Kasumi-1 (cell line): ENCODE measurements at places on chromosomes 11 and 22.

DNA sequence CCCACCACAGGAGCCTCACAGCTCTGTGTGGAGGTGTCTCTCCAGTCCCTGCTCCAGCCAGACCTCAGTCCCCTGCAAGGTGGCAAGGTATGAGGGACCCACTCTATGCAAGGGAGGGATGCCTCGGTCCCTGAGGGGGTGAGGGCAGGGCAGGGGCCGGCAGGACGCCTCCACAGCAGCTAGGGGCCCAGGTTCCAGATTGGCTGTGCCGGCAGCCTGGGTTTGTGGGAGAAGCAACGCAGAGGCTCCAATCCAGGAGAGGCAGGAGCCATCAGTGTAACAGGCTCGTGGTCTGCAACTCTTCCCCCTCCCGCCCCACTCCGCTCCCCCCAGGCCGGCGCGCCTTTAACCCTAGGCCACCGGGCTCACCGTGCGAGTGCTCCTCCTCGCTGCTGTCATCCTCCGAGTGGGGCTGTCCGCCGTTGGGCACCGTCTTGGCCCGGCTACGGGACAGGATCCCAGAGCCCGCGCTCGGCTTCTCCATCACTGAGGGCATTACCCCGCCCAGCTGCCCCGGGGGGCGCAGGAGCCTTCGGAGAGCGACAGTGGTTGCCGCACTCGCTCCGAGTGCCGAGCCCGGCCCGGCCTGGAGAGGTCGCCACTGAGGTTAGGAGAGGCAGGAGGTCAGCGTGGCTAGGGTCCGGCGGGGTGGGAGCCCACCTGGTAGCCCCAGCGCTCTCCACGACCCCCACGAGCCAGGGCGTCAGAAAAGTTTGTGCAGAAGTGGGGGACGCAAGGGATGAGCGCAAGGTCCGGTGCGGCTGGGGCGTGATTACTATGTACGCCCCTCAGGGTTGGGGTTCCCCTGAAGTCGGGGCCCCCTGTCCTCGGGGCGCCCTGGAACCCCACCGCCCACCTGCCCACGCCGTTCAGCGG lies 765 bp downstream of the RCOR2 start:
- DNase-seq = peak; percentile 25

GRCh38 chr11:71282581-71283351 lies 30.4 kb upstream of the SHANK2 start:
- DNase-seq = no peak

DNA sequence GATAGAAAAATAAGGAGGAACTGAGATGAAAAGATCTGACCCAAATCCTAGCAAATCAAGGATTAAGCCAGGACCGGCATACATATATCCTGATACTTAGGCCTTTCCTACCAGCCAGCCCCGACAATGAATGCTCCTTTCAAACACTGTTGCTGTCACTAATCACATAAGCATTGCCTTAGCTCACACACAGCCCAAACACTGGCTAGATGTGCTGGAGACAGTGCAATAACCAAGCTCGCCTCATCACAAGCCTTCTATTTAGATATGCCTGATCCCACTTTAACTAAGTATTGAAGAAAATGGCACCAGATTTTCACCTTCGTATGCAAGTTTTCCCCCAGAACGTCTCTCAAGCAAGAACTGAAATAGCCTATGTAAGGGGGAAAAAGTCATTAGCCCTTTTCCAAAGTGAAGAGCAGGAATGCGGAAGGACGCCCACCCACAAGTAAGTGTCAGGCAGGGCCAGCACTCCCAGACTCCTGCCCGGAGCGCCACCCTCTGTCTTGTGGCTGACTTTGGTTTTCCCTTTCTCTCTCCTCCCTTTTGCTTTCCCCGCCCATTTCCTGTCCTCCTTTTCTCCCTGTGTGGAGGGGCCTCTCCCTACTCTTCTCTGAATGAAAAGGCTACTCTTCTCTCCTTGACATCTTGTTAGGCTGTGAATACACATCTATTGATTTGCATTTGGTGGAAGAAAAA lies 8.9 kb upstream of the OPCML start:
- DNase-seq = no peak

DNA sequence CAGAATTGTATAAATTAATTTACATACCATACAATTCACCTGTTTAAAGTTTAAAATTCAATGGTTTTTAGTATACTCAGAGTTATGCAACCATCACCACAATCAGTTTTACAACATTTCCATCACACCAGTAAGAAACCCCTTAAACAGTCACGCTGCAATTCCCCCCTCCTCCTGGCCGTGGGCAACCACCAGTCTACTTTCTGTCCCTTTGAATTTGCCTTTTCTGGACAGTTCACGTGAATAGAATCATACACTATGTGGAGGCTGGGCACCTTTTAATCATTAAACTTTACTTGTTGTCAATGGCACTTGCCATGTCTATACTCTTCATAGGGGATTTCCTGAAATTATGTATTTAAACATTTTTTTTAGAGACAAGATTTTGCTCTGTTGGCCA lies 20.1 kb upstream of the SWAP70 start:
- DNase-seq = no peak

DNA sequence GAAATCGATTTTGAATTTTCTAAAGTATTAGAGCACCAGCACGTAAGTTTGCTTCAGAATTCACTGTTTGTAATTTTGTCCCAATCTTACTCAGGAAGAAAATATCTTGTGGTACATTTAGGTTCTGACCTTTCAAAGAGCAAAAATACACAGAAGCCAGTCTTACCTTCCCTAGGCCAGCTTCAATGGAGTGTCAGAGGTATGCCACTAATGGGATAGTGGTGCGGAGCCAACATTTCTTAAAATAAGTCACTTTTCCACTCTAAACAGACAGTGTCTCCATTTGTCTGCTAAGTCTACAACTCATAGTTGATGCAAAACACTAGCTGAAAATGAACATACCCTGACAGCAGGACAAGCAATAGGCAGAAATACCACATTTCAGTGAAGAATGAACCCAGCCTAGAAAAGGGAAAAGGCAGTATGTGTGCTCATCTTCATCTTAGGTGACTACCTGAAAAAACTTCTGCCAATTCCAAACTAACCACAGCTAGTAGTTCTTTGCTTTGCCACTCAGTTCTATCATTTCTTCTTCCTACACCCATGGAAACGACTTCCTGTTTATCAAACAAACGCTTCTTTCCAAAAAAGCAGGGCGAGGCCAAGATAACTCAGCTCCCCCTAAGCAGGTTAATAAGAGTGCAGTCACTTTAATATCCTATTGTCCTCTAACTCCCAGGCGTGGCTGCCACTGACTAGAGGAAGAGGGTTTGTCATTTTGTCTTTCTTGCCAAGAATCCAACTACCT lies 94.0 kb upstream of the APOA1 start:
- DNase-seq = peak; percentile 22

DNA sequence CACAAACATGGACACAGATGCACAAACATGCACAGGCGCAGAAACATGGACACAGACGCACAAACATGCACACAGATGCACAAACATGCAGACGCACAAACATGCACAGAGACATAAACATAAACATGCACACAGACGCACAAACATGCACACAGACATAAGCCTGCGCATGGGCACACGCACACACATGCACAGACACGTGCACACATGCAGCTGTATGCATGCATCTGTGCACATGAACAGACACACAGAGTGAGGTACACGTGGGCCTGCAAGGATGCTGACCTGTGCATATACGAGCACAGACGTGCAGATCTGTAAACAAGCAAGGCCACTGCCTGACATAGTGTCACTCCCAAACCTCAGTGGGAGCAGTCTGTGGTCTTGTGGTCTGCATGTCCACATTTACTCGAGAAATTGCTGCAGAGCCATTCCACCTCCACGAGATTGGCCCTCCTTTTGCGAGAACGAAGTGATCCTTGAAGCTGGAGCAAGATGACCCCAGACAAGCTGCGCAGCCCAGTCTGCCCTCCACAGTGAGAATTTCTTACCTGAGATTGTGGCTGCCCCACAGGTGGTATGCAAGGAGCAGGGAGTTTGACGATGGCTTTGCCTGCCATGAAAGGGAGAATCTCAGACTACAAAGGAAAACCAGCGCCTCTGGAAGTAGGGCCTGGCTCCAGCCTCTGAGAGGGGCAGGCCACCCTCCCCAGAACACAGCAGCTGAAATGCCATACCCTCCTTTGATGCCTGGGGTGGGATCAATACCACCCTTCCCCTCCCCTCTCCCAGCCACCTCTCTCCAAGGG lies 299.9 kb downstream of the BRD1 start:
- no peak for DNase-seq

- DNase-seq = peak; percentile 97
Measured at GRCh38 chr11:64204464-64204989, 2.0 kb upstream of the FERMT3 start.

GRCh38 chr22:36335621-36336020 lies 52.1 kb downstream of the MYH9 start:
- no peak for DNase-seq
